ENCODE measurements at places on chromosomes 12 and 14.

- DNase-seq: no peak
Observed at GRCh38 chr12:7351177-7351576, 47.3 kb downstream of the ACSM4 start.

- DNase-seq: no peak
Observed at GRCh38 chr14:89719366-89720075, 235.0 kb downstream of the EFCAB11 start.

- DNase-seq: no peak
Observed at GRCh38 chr12:94779485-94779884, 129.1 kb upstream of the TMCC3 start.

DNA sequence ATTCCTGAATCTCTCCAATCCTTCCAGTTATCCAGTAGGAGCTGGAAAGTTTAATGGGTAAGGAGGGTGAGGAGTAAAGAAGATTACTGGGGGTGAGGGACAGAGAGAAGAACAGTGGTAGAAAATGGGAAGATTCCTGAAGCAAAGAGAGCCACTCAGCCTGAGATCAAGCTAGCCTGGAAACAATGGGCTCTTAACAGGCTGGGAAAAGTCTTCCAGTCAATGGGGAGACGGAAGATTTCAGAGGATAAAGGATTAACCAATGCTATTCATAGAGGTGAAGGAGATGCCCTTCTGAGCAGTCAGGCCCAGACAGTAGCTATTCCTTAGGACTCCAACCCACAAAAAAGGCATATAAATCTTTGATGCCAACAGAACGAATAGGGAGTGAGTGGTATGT lies 14.8 kb downstream of the GDF11 start:
- no peak for DNase-seq

DNA sequence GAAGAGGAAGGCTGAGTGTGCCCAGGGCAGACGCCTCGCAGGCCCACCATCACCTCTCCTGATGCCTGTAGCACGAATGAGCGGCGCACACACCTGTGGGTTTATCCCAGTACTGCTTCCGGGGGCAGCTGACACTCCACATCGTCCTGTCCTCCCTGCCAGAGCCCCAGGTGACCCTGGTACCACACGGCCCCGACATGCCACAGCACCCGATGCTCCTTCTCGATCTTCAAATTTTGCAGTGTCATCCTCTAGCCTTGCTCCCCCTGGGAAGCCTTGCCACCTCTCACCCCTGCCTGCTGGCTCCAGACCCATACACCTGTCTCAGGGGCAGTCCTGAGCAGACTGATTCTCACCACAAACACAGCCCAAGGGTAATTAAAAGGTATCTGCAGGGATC lies 40.6 kb downstream of the ANO2 start:
- no peak for DNase-seq

Data from NCI-H187 treated with DMSO at 0.1 percent for 48 hours (cell line).